Osteocyte (in vitro differentiated cells): ENCODE measurements at places on chromosomes 5 and 9.

GRCh38 chr9:121226175-121226574 lies 24.5 kb upstream of the RAB14 start:
- no peak for DNase-seq

DNA sequence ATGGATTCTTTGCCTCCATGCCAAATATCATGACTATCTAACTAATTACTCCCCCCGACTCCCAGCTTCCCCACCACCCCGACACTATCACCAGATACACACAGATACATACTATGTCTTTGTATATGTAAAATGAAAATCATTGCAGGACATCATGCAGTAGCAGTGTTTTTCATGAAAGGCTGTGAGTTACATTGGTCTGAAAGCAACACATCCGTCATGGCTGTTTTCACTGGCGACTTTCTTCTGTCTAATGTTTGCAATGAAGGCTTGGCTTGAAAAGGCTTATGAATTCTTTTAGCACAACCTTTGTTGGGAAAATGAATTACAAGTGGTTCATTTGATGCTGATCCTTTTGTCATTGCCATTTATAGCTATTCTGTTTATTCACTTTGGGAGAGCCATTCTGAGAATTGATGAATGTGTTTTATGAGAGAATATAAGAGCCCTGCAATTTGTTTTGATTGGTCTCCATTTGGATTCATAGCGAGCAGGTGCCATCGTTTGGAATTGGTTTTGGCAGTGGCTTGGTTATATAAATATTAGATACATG lies 103.4 kb downstream of the PIP5K1B start:
- DNase-seq, result no peak

DNA sequence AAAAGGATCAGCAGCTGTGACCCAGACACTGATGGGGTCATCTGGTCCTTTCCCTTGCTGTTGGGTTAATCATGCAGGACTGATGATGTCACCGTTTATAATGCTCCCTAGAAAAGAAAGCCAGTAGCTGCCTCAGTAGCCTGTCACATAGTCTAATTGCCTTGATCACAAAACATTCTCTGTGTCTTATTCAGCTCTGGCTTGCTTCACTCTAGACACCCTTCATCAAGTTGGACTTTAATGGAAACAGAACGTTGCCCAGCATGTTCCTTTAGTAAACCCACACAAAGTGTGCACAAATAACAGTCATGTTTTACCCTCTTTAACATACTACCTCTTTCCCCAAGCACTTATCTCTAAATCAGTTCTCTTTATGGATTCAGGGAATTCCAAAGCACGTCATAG lies 170.8 kb downstream of the SGCD start:
- DNase-seq, result no peak

- no peak for DNase-seq
Measured at GRCh38 chr5:158698768-158699284, 400.9 kb downstream of the EBF1 start.

DNA sequence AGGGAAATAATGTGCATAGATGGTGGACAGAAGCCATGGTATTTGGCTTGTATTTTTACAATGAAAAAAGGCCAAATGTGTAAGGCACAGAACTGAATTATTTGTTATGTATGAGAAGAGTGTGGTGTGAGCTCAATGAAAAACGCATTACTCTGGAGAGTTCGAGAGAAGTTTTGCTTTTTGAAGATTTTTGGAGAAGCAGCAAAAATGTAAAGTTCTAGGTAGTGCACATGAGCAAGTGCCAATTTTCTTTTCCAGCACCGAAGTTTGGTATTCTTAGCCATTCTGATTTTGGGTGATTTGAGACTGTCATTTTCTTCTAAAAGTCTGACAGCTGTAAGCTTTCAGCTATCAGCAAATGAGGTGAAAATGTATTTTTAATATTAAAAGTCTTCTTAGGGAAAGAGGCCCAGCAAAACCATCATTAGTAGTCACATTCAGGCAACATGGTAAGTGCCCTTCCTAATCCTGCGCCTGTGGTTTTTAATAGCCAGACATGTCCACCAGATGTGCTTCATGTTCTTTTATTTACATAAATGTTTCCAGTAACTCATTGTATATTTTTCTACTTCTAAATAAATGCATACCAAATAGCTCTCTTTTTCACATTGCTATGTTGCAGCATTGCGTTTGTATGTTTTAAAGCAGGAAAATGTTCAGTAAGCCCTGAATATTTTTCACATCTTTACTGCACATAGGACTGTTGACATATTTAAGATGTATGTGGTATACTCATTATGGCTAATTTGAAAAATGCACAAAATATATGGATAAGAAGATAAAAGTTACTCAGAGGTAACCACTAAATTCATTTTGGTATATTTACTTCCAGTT lies 50.4 kb downstream of the RASGRF2 start:
- no peak for DNase-seq

- no peak for DNase-seq
Measured at GRCh38 chr5:60248901-60249300, 355.4 kb upstream of the PDE4D start.

GRCh38 chr9:104068546-104068945 lies 25.6 kb upstream of the SMC2 start:
- DNase-seq, result no peak

DNA sequence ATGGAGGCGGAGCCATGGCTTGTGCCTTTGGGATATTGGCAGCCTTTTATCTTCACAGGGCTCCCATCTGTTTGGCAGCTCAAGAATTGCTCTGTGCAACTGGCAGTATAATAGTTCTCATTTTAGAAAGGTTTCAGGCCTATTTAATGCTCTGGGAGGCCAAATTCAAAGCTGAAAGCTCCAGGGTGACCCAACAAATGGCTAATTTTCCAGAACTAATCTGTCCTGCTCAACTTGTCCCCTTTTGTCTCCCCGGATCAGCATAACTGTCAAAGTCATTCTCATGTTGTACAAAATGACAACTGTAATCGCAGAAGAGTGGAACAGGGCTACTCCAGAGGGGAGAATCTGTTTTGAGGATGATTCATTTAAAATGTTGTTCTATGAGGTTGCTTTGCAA lies 52.6 kb upstream of the CXCL14 start:
- DNase-seq, result no peak

- no peak for DNase-seq
Measured at GRCh38 chr9:134679616-134680392, 38.2 kb downstream of the COL5A1 start.

- DNase-seq, result no peak
Measured at GRCh38 chr9:105218673-105219072, 25.8 kb upstream of the SLC44A1 start.

DNA sequence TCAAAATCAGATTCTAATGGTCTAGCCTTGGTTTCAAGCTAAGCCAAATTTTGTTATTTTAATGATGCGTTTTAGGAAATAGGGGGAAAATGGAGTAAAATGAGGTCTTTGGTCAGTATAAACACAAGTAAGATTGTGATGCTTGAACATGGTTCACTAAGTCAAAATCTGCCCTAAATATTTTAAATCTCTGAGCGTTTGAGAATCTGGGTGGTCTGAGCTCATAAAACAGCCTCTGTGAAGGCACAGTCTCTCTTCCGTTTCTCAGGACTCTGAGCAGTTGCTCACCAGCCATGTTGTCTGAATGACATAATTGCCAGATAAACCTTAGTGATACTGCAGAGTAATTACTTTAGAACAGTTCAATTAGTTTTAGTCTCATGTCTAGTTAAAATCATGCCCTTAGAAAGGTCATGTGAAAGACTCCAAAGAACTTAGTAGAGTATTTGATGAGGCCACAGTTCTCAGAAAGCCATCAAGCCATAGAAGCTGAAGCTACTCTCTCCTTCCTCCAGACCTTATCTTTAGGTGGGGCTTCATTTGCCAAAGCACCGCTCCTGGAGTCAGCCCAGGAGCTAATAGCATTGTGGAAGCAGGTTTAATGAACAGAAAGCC lies 257.1 kb upstream of the MAP3K1 start:
- no peak for DNase-seq

GRCh38 chr5:113233606-113234005 lies 201.2 kb downstream of the TSSK1B start:
- DNase-seq, result no peak

DNA sequence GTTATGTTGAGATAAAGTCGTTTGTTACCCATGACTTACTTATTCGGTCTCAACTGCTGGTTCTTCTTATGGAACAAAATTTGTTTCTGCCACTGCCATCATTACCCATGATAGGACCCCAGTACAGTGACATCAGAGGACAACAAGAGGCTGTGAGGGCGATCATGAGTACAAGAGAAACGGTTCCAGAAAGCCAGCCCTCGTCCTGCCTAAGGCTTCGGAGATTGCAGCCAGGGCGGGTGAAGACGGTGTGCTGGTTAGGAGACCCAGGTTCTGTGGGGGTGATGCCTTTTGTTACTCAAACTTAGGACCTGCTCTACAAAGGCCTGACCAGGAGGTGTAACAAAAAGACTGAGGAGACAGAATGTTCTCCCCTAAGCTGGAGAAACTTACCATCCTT lies 10.9 kb downstream of the FYB1 start:
- DNase-seq, result no peak

GRCh38 chr5:145589063-145589462 lies 246.1 kb downstream of the PRELID2 start:
- no peak for DNase-seq

DNA sequence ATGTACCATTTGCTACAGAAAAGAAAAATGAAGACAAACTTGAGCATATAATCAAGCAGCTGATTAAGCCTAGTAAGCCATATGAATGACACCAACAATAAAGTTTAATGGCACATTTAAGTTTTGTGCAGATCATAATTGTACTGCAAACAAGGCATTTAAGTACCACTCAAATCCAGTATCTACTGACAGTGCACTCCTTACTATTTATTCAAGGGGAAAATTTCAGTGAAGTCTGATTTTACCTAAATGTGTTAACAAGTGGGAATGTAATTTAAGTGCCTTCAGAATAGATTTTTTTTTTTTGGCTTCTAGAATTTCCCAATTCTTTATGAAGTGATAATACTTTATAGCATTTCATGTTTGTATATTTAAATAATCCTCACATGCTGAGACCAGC lies 341.0 kb upstream of the POU5F2 start:
- DNase-seq, result no peak

GRCh38 chr9:110115341-110115820 lies 92.6 kb downstream of the C9orf152 start:
- DNase-seq, result no peak

DNA sequence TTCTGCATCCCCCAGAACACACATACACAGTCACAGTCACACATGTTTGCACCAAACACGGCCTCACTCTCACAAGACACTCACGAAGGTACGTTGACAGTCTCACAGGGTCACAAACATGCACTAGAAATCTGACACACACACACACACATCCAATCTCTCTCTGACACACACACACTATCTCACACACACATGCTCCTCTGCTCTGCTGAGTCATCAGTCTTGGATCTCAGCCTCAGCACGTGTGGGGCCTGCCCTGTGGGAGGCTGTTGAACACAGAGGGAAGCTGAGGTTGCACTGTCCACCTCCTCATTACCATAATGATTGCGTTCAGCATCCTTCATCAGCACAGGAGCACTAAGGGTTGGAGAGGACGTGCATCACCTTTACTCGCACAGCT lies 188.8 kb downstream of the MTRR start:
- DNase-seq, result no peak

DNA sequence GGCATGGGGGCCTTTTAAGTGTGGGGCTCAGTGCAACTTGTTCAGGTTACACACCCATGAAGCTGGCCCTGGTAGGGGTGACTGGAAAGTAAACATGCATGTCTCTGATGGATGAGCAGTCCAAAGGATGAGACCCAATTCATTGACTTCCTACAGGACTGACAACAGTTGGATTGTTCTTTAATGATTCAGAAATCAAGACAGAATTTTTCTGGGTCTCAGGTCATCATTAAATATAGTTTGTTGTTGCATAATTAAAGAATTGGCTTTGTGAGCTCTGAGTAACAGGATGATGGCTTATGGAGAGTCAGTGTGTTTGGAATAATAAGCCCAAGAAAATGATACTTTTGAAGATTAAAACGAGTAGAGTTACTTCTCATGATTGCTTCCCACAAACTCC lies 604.2 kb upstream of the CLINT1 start:
- DNase-seq, result no peak

DNA sequence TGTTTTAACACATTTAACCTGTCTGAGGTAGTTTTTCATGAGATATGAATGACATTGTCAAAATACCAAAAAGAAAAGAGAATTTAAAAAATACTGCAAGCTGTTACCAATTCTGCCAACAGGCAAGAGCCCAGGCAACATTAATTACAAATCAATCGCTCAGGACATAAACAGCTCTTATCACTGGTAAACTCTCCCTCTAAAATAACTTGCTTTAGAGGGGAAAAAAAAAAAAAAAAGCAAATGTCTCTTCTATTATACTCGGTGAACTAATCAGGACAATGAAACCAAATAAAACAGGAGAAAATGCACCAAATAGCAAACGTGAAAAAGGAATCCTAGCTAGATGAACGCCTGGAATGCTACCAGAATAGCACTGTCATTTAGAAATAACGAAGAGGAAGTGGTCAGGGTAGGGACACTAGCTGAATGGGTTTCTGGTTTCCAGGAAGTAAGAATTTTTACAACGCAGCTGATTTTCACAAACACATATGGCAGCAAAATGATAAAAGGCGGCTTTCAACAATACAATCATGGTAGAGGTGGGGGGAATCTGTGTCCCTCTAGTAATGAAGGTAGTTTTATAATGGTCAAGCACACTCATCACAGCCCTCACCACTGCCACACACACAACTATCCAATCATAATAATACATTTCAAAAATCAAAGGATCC lies 94.9 kb downstream of the DENND1A start:
- no peak for DNase-seq

- no peak for DNase-seq
Measured at GRCh38 chr9:72440992-72441847, 76.2 kb upstream of the ZFAND5 start.

- no peak for DNase-seq
Measured at GRCh38 chr9:13213337-13213736, 66.2 kb downstream of the MPDZ start.

DNA sequence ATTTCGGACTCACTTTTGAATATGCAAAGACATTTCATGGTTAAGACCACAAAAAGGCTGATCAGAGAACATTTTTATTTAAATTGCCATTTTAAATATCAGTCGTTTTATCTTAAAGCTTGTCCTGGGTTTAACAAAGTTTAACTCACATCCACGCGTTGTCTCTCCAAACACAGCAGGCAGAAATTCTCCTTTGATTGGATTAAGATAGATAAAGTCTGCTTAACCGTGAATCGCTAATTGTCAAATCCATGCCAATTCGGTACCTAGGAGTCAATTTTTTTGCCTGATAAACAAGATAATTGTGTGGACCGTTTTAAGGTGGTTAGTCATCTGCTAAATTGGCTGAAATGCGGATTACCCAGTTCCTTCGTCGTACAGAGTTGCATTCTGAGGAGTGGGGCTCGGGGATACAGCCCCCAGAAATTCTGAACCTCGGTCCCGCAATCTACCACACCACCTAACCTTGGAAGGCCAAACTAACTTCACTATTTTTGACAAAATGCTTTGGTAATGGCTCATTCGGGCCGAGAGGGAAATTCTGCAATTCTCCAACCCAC lies 665 bp upstream of the BTF3 start:
- no peak for DNase-seq

- DNase-seq, result no peak
Measured at GRCh38 chr9:114096041-114096511, 3.0 kb downstream of the KIF12 start.
